ENCODE measurements at places on chromosomes 1 and 21. TPM values are rescaled to one million over a fixed set of nuclear protein-coding genes. Genes with fewer than 3 reads are reported as not detected.
A peak's percentile ranks its signal among the peaks of the same experiment; 100 is the strongest.

DNA sequence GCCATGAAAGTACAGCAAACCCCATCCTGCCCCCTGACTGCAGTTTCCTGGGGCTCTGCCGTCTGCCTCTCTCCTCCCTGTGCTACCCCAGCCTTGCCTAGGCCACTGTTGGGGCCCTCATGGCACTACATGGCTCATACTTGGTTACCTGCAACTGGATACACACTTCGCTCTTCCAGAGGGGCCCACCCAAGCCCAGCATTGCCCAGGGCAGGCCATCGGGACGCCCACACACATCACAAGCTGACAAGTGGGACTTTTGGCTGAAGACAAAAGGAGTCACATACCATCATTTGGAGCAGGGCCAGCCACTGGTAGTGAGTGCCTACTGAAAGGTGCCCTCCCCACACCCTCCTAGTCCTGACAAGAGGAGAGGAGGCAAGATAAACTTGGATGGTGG, 82.8 kb downstream of the CD247 start:
- no peak for DNase-seq

- DNase-seq, result no peak
Measured at GRCh38 chr1:40352126-40352525, 21.4 kb upstream of the SMAP2 start.

- DNase-seq, result no peak
Measured at GRCh38 chr1:175875556-175875955, 132.2 kb upstream of the TNR start.

- DNase-seq, result no peak
Measured at GRCh38 chr1:109246141-109246551, 3.2 kb upstream of the CELSR2 start.

DNA sequence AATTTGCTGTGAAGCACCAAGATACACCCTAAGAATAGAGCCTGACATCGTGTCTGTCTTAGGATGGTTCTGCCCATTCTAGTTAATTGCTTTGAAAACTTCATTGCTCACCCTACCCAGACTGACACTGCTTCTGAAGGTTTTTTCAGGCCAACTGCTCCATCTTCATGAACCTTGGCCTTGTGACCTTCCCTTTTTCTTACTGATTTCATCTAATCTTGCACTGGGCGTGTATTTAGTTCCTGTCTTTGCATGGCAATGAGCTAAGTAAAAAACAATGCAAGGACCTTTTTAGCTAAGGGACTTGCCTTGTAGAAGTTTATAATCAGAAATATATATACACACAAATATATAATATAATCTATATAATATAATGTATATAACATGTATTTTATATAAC, 108.0 kb downstream of the PBX1 start:
- DNase-seq, result no peak

DNA sequence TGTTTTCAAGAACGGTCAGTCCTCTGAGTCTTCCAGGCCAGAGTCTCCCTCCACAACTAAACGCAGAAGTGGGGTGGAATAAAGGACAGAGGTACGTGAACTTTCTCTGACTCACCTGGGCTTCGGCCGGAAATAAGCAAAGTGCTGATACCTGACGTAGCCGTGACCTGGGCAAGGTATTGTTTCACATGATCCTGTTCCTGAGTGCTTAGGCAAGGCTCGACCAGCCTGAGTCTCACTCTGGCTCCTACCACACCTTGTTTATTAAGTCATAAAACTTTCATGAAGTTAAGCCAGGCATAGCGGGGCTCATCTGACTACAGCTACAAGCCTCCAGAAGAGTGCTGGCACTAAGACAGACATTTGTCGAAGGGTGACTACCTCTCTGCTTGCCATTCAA, 327.5 kb downstream of the SETD4 start:
- DNase-seq, result no peak

DNA sequence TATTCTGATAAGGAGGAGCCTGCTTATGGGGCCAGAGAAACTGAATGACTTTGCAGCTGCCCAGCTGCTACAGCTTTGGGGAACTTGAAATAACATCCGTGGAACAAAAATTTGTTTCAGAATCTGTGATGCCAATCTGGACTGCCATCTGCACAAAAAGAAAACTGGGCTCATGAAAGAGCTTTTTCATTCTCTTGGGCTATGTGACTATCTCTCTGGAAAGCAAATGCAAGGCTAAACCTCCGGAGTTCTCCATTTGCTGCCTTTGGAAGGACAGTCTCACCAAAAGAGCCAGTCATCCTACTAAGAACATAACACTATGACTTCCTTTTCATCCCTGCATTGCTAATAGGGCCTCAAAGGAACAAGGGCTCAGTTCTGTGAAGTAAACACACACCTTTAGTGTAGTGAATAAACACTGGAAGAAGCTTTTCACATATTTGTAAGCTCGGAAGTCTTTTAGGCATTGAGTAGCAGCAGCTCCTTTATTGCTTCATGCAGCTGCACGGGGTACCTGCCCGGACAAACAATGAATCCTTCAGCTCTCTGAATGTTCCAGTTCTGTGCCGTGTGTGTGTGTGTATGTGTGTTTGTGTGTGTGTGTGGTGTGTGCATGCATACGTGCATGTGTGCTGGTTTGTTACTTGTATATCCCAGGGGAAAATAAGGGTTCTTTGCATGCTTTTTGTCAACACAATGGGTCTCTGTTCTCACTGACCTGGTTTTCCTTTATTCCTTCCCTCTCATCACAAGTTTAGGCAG, 255.5 kb upstream of the SGIP1 start:
- DNase-seq, result no peak

- no peak for DNase-seq
Measured at GRCh38 chr1:165424454-165425216, 20.3 kb downstream of the RXRG start.

GRCh38 chr1:155859881-155860871, 809 bp downstream of the SYT11 start:
- DNase-seq, result peak; percentile 76

DNA sequence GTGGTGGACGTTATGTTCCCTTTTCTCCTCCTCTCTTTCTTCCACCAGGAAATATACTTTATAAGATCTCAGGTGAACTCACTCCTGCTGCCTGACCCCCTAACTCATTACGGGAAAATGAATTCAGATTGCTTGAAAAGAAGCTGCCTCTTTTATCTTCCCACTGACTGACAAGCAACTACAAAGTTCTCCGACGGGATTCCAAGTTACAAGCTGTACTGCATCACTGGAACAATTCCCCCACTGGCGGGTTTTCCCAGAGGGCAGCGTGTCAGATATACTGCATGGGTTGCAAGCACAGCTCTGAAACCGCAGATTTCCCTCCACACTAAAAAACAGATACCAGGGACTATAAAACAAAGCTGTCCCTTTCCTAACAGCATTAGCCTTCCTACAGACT, 390.6 kb downstream of the KCTD3 start:
- DNase-seq, result no peak

DNA sequence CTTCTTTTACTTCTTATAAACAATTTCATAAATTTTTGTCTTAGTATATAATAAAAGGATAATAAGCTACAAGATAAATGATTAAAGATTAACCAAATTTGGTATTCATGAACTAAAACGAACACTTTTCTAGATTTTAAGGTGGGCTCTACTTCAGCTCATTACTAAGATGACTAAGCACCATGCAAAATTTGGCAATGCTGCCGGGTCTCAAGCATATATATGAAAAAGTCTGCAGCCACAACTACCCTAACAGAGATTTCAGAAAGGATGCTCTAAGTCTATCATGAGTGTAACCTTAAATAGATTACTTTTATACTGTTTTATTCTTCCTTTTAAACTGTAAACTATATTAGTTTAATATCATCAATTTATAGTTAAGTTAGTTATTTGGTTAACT, 47.8 kb downstream of the BRWD1 start:
- no peak for DNase-seq

- DNase-seq, result peak; percentile 65
Measured at GRCh38 chr1:18109756-18110597, 2.4 kb downstream of the IGSF21 start.

AGT gene
- total RNA-seq, result not detected

CYP4A22 gene
- not detected for total RNA-seq

LYPD8 gene
- not detected for total RNA-seq

ASH1L gene
- total RNA-seq, result 28.5 TPM

PSMA5 gene
- total RNA-seq, result 84.9 TPM

SLC35F3 gene
- total RNA-seq, result 0.36 TPM

C1orf226 gene
- total RNA-seq, result 28.2 TPM

LDLRAP1 gene
- total RNA-seq, result 23.5 TPM

LRRN2 gene
- total RNA-seq, result 71.1 TPM

HFM1 gene
- 2.5 TPM for total RNA-seq

TRPM2 gene
- 0.15 TPM for total RNA-seq

FAM72B gene
- 12.0 TPM for total RNA-seq
